ENCODE measurements at places on chromosomes 16 and 17. TPM values are rescaled to one million over a fixed set of nuclear protein-coding genes. Genes with fewer than 3 reads are reported as not detected.

Gene TBC1D3L
- total RNA-seq: 2.9 TPM

Gene MILR1
- total RNA-seq: 29.4 TPM

Gene TMEM106A
- total RNA-seq: 3.9 TPM

Gene ALOX12B
- total RNA-seq: not detected

Gene SRCAP
- total RNA-seq: 16.5 TPM

Gene RAD51D
- 2.5 TPM for total RNA-seq

Gene TMIGD1
- total RNA-seq: not detected

Gene PRSS22
- 0.21 TPM for total RNA-seq

Gene SEZ6L2
- under 0.01 TPM for total RNA-seq

Gene MYH13
- not detected for total RNA-seq

Gene C17orf113
- 0.21 TPM for total RNA-seq

Gene TBX2
- 0.10 TPM for total RNA-seq

Gene FSCN2
- total RNA-seq: 0.52 TPM

Gene UNC13D
- total RNA-seq: 42.9 TPM

Gene TEX19
- not detected for total RNA-seq

Gene TOP3A
- 33.0 TPM for total RNA-seq

Gene KIF22
- total RNA-seq: 78.5 TPM

Gene BEAN1
- total RNA-seq: not detected

Gene PLLP
- 0.63 TPM for total RNA-seq

Gene KRTAP9-4
- not detected for total RNA-seq

Gene ENPP7
- not detected for total RNA-seq

Gene CCL15
- not detected for total RNA-seq

Gene SBK1
- total RNA-seq: 3.7 TPM

Gene KRTAP1-1
- total RNA-seq: not detected

Gene MRPS7
- 27.1 TPM for total RNA-seq

Gene SPATA33
- 1.3 TPM for total RNA-seq

Gene TMEM92
- not detected for total RNA-seq

Gene G6PC3
- 5.0 TPM for total RNA-seq

Gene CD300LB
- 44.3 TPM for total RNA-seq

Gene CEMP1
- total RNA-seq: 0.10 TPM

Gene DNAAF8
- total RNA-seq: not detected

Gene GLP2R
- total RNA-seq: not detected

Gene CCDC144A
- 3.8 TPM for total RNA-seq

Gene FNDC8
- total RNA-seq: not detected

Gene PERCC1
- total RNA-seq: 0.84 TPM

Gene ITGAX
- 190 TPM for total RNA-seq

Gene KCNJ12
- total RNA-seq: 0.10 TPM

Gene PRAC2
- total RNA-seq: not detected

Gene EPX
- total RNA-seq: under 0.01 TPM

Gene PRR35
- 0.10 TPM for total RNA-seq

Gene BIRC5
- total RNA-seq: 0.21 TPM

Gene SHPK
- total RNA-seq: 4.7 TPM

Gene TBC1D3H
- not detected for total RNA-seq

Gene KRT39
- total RNA-seq: not detected

Gene SLC12A3
- total RNA-seq: 0.10 TPM

Gene SRCIN1
- not detected for total RNA-seq

Gene WFIKKN2
- total RNA-seq: not detected

Gene CLDN9
- not detected for total RNA-seq

Gene HSPB9
- total RNA-seq: not detected

Gene SOX9
- total RNA-seq: not detected

Gene DCAF7
- total RNA-seq: 5.4 TPM

Gene HP
- total RNA-seq: 16.1 TPM

Gene KLHL10
- total RNA-seq: not detected
